NCI-H1092 treated with DMSO at 0.1 percent for 48 hours (cell line): ENCODE measurements at places on chromosomes 4 and X.

DNA sequence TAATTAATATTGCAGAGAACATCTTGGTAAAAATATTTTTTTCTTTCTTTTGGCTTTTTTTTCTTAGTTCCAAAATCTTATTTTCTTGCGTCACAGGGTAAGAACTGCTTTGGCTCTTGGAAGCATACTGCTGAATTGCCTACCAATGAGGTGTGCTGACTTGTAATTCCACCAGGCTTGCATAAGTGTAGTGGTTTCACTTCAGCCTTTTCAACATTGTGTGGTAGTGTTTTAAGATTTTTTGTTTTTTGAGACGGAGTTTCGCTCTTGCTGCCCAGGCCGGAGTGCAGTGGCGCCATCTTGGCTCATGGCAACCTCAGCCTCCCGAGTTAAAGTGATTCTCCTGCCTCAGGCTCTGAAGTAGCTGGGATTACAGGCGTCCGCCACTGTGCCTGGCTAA lies 42.4 kb downstream of the N4BP2 start:
- no peak for DNase-seq

DNA sequence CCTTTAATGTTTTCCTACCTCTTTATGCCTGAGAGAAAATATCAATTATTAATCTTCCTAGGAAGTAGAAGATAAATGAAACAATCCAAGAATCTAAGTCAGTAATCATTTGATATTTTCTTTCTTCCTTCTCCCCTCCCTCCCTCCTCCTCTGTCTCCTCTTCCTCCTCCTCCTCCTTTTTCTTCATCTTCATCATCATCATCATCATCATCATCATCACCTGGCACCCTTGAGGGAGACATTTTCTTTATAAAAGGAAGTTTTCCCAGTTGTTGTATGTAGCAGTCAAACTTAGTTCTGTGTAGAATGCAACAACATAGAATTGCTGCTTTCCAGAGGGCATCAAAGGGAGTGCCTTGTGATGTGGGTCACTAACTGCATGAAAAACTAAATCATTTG lies 100.1 kb downstream of the SLC10A6 start:
- DNase-seq, result no peak

- no peak for DNase-seq
Measured at GRCh38 chr4:83362492-83363329, 28.1 kb upstream of the HPSE start.

- DNase-seq, result peak; percentile 26
Measured at GRCh38 chr4:101954975-101955678, 164.6 kb downstream of the BANK1 start.
